Left renal pelvis (tissue), 4 donors: ENCODE measurements at places on chromosomes 5 and 9. TPM values are rescaled to one million over a fixed set of nuclear protein-coding genes. Genes with fewer than 3 reads are reported as not detected.

The PDE6A gene
- 0.09 TPM for polyA plus RNA-seq

The N4BP3 gene
- polyA plus RNA-seq: 7.1 TPM

DNA sequence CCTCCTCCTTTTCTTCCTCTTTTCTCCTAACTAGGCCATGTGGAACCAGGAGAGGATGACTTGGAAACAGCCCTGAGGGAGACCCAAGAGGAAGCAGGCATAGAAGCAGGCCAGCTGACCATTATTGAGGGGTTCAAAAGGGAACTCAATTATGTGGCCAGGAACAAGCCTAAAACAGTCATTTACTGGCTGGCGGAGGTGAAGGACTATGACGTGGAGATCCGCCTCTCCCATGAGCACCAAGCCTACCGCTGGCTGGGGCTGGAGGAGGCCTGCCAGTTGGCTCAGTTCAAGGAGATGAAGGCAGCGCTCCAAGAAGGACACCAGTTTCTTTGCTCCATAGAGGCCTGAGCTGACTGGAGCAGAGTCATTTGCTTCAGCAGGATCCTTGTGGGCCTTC lies 13.7 kb downstream of the NUDT2 start:
- DNase-seq: no peak

- no peak for DNase-seq
Measured at GRCh38 chr9:29697011-29697410, 2123.7 kb upstream of the C9orf72 start.

DNA sequence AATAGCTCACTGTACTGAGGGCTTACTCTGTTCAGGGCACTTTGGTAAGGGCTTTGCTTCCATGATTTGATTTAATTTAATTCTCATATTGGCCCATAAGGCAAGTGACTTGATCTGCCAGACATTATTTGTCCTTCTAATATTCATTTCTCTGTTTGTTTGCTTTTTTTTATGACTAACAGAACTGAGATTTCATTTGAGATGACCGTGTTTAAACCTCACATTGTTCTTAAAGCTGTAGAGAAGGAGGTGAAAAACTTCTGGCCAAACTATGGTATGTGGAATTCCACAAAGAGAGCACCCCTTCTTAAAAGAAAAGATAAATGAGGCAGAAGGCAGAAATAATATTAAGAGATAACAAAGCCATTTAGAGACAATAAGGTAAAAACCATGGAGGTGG lies 775.6 kb upstream of the ACO1 start:
- no peak for DNase-seq

- no peak for DNase-seq
Measured at GRCh38 chr5:756171-756570, 28.4 kb downstream of the ZDHHC11B start.

GRCh38 chr9:121269642-121270254 lies 1.8 kb downstream of the GSN start:
- no peak for DNase-seq

DNA sequence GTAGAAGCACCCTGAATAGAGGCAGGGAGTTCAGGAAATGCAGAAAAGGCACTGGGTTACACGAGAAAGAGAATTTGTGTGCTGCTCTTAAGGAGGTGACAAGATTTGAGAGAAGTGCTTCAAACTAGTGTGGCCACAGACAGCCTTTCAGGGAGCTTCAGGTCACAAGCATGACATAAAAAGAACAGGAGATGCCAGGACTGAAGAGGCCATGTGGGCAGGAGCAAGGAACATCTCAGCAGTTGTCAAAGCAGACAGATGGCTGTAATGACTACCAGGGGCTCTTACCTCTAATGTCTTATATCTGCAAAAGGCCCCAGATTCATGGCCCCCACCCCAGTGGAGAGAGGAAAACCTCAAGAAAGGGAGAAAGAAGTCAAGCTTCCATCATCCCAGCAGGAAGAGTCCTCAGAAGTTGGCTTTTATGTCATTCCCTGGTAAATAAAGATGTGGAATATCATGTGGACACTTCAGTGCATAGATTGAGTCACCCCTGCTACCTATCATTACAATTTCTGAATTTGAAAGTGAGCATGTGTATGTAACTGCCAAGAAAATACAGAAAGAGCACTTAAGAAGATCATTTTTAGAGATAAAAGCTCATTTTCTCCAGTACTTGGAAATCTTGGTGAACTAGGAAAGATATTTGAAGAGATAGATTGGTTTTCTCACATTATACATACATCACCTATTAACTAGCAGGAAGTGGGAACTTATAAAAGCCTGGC lies 214.4 kb upstream of the RORB start:
- no peak for DNase-seq

GRCh38 chr5:139276426-139276825 lies 17.1 kb upstream of the MATR3 start:
- no peak for DNase-seq

GRCh38 chr5:141172381-141173204 lies at the start of gene PCDHB7:
PCDHB7 (plus strand) TSS chr5:141172644; CDS start chr5:141172836, 192 bp downstream.
- DNase-seq: no peak

DNA sequence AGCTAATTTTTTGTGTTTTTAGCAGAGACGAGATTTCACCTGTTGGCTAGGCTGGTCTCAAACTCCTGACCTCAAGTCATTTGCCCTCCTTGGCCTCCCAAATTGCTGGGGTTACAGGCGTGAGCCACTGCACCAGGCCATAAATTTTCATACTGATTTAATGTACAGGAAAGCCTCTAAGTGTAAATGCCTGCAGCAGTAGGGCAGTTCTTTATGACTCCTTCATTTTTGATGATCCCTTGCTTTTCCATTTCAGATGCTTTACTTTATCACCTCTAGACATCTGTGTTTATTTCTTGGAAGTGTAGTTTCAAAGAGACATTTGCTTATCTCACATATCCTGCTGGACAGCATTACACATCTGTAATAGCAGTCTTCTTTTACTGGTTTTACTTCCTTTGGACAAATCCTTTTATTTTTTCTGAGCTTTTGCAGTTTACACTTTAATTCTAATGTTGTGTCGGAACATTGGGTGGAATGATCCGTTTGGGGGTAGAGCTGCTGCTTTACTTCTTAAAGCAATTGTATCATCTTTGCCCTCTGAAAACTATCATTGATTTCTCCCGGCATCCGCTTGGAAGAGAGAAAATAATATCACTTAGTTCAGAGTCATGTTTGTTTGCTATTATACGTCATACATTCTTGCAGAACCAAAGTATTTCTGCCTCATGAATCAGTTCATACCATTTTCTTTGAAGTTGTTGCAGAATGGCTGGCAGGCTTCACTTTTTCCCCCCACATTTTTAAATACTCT lies 36.0 kb downstream of the SCGB3A1 start:
- DNase-seq: no peak

GRCh38 chr5:52523701-52524100 lies 264.0 kb upstream of the ITGA1 start:
- DNase-seq: no peak
